Amygdala (tissue), 56 donors: ENCODE measurements at places on chromosomes 7 and 10.

GRCh38 chr10:131851346-131851745 lies 49.5 kb upstream of the PPP2R2D start:
- DNase-seq: no peak

DNA sequence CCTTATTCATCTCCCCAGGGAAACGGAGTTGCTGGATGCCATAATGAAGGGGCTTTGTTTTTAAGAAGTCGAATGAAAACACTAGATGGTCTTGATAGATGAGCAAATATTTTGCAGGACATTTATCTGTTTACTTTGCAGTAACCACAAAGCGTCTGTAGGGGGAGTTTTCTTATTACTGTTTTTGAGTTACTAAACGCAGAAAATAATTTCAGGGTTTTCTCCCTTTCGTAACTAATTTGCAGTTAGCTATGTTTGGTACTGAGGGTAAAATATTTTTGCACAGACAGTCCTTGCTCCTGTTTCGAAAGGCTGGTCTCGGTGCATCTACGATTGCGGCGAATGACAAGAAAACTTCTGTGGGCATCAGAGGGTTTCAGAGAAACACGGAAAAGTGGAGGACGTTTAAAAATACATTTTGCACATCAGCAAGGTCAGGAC lies 505.6 kb upstream of the MKI67 start:
- DNase-seq: no peak

DNA sequence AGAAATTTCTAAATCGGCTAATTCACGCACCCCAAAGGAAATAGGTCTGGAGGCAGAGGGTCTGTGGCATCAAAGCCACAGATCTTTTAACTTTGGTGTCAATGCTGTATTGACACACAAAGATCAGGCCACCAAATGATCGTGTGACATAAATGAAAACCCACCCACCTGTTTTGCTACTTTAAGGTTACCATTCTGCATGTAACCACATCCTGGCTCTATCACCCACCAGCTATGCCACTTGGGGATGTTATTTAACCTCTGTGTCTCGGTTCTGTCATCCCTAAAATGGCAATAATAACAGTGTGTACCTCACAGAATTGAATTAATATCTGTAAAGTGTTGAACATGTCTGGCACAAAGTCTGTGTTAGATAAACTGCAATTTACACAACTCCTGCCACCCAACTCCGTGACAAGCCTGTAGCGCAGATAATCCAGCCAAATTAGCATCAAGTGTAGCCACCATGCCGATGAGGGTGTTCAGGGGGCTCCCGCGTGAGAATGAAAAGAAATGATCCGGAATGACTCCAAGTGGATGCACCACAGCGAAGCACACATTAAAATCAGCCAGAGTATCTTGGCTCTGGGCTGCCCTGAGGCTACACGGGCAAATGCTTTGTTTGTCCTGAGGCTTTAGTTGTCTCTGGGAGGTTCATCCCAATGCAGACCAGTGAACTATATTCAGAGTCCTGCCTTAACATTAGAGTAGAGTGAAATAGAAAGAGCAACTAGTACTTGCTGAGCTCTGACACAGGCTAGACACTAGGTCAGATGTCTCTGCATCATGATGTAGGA lies 158.4 kb upstream of the NEBL start:
- no peak for DNase-seq

GRCh38 chr7:121744319-121744718 lies 128.6 kb upstream of the PTPRZ1 start:
- no peak for DNase-seq

DNA sequence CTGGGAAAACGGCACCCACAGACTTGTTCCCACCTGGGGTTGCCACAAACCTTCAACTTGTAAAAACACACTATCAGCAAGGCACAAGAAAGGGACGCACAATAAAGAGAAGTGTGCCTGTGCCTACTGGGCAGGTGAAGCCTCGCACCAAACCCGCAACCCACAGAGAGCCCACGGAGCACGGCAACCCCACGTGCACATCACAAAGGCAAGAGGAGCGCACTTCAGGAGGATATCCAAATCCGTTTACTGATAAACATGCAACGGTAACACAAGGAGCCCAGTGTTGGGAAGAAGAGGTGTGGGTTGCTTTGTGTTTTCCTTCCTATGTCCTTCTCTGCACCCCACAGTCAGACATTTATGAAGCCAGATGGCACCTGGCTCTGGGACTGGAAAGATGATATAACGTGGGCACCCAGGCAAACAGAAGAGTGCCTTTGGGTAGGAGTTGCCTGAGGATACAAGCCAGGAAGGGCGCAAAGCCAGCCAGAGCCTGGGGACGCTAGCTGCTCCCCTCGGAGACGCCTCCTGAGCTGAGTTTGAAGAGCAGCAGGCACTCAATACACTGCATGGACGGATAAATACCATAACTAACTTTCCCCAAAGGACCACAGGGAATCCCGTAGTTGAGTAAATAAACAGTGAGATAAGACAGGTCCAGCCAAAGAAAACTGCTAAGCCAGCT lies 41.6 kb downstream of the TCERG1L start:
- DNase-seq: no peak
